ENCODE measurements at places on chromosomes 12 and 14. TPM values are rescaled to one million over a fixed set of nuclear protein-coding genes. Genes with fewer than 3 reads are reported as not detected.

The ETFBKMT gene
- 2.1 TPM for total RNA-seq

The RNU4-1 gene
- total RNA-seq = 3,645 TPM

The MANSC4 gene
- not detected for total RNA-seq

The CLEC6A gene
- not detected for total RNA-seq

The CIROP gene
- not detected for total RNA-seq

The EPYC gene
- not detected for total RNA-seq

The CCDC38 gene
- not detected for total RNA-seq

The CATSPERB gene
- total RNA-seq = 2.6 TPM

The AJUBA gene
- 211 TPM for total RNA-seq

The C2CD5 gene
- 44.6 TPM for total RNA-seq

The SLC8A3 gene
- not detected for total RNA-seq

The USP30 gene
- total RNA-seq = 11.9 TPM

The PLA2G1B gene
- not detected for total RNA-seq

DNA sequence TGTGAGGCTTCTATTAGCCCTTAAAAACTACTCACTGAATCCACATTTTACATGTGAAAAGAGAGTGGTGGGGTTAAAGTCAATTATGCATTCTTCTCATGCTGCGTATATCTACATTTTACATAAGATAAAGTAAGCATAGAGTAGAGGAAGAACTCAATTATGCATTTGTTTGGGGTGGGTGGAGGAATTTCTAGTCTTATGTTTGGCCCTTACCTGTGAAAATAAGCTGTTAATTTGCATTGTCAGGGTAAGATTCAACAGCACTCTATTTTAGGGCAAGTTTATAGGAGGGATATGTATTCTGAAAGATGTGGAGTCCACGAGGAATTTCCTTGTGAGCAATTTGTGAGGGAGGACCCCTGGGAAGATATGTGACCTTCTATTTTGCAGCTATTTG, 30.9 kb upstream of the CAPRIN2 start:
- DNase-seq = no peak

DNA sequence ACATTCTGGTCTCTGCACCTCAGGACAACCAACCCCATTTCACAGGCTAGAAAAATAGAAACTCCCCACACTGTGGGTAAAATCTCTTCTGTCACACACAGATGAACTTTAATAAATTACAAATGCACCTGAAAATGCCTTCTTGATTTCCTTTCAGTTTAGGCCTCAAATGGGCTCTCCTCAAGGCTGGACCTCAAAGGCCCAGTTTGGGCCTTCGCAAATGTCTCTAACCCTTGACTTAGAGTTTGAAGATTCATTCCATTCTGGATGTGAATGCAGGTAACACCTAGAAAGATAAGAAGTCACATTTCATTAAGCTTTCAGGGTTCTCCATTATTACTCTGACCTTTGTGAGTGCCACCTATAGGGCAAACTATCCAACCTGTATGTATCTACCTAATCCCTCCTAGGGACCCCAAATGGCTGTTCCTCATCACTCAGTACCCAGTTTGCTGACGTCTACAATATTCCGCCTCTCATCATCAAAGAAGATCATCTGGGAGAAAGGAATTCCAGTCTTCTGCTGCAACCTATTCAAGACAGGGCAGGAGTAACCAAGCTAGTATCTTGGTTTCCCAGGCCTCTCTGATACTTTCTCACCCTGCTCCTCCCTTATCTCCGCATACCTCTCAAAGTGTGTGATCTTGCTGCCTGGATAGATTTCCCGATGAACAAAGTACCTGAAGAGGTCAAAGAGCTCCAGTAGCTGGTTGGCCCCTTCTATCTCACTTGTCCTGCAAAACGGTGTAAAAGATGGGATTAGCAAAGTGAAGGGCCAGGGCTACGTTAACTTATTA, 776 bp upstream of the CHMP4A start:
- no peak for DNase-seq

DNA sequence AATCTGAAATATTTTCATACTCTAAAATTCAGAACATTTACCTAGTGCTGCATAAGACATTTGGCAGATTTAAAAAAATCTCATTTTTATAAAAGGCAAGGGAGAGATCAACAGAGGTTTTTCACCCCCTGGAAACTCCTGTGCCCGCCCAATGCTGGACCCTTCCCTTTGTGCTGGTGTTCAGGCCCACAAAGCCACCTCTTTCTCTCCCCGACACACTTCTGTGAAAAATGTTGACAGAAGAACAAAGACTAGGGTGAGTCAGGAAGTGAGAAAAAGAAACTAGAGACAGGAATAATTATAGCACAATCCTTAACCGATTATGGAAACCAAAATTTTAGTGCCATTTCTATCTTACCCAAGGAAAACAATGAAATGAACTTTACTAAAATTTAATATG, 197.7 kb upstream of the STXBP6 start:
- no peak for DNase-seq

DNA sequence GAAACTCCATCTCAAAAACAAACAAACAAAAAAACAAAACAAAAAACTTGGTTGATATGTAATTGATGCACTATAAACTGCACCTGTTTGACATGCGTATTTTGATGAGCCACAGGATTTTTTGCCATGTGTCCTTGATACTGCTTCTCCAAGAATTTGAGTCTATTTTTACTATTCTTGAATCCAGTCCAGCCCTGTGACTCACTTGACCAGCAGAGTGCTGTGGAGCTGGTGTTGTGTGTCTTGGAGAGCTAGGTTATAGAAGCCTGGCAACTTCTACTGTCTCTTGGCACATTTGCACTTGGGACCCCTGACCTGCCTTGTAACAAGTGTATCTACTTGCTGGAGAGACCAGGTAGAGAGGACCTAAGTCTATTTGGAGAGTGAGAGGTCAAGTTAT, 52.0 kb downstream of the KLRG1 start:
- no peak for DNase-seq

- DNase-seq = no peak
These were observed 64.9 kb downstream of the MIPOL1 start for GRCh38 chr14:37262649-37263048.

- DNase-seq = no peak
These were observed 21.5 kb downstream of the EP400 start for GRCh38 chr12:131971226-131971625.

DNA sequence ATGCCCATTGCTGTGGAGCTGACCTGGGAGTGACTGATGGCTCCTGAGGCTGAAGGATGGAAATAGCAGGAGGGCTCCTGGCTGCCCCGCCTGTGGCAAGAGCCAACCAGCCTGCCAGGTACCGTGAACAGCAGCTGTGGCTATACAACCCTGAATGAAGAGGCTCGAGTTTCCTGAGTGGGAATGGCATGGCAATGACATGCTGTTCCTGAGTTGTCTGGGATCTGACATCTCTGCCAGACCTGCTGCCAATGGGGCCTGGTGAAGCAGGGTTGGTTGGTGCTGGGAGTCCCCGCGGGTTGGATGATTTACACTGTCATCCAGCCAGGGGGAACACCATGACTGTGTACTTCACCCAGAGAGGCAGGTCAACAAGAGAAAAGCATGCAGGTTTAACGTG, 31.8 kb upstream of the LRRC10 start:
- DNase-seq = no peak

DNA sequence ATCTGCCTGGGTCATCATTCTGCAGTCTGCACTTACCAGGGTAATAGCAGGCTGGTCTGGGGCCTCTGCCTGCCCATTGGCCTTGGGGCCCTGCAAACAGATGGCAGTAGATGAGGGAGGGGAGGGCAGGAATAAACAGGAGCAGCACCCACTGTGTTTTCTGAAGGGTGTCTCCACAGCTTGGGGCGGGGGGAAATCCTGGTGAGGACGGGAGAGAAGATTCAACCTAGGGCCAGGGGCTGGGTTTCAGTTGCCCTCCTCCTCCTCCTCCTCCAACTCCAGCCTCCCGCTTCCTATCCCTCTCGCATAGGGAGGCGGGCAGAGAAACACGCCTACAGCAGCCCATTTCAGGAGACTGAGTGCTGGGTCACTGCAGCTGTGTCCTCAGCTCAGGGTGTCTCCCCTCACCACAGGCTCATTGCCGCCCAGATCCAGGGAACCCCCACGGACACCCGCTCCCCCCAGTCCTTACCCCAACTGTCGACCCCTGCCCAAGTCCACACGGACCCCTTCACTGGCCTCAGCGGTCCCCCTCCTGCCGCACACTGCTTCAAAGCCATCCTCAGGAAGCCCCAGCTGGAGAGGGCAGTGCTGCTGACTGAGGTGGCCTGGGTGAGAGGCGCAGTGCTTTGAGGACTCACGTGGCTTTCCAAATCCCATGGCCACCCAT, 9.1 kb upstream of the KRT80 start:
- DNase-seq = no peak

DNA sequence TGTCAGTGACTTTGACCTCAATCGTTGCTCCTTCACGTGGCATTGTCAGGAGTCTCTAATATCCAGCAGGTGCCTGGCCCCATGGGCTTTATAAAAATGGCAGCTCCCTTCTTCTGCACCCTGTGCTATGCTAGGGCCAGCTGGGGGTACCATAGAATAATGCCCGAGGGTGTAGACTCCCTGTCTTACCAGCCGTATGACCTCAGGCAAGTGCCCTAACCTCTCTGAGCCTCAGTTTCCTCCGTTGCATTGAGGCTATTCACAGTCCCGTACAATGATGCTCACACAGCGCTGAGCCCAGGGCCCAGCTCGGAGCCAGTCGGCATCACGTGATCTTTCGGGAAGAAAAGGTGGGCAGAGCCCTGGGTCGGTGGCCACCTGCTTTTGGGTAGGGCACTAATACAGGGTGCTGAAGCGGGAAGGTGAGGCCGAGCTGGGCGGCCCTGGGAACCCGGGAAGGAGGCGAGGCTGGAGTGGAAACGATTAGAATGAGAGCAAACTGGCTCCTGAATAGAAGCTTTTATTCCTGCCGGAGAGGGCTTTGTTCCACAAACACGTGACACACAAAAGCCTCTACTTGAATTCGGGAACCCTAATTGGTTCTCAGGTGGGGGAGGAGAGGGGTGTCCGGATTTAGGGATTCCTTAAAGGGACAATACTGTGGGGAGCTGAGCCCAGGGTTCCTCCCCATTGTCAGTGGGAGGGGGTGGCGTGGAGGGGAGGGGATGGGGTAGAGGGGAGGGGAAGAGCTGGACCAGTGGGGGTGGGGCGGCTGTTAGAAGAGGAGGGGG, 19.9 kb upstream of the MSI1 start:
- DNase-seq = no peak

- DNase-seq = peak; percentile 30
These were observed 419 bp upstream of the ATXN7L3B start for GRCh38 chr12:74537126-74537706.

- DNase-seq = no peak
These were observed 60.9 kb upstream of the FBRSL1 start for GRCh38 chr12:132428936-132429601.

GRCh38 chr12:32997471-32997870, 100.9 kb upstream of the PKP2 start:
- no peak for DNase-seq

DNA sequence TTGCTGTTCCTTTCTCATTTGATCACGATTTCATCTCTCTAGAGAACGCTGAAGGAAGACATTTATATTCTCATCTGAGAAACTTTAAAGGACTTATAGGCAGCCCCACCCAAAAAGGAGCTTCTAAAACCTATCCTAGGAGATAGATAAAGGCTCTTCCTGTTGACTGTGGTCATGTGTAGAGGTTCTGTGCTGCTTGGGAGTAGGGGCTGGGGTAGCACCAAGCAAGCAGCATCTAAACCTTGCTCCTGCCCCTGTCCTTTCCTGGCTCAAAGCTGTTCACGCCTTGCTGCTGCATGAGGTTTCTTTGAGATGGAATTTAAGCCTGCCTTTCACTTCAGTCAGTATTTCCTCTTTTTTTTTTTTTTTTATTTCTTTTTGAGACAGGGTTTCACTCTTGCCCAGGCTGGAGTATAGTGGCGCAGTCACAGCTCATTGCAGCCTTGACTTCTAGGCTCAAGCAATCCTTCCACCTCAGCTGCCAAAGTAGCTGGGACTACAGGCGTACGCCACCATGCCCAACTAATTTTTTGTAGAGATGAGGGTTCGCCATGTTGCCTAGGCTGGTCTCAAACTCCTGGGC, 41.4 kb downstream of the RAB35 start:
- no peak for DNase-seq

DNA sequence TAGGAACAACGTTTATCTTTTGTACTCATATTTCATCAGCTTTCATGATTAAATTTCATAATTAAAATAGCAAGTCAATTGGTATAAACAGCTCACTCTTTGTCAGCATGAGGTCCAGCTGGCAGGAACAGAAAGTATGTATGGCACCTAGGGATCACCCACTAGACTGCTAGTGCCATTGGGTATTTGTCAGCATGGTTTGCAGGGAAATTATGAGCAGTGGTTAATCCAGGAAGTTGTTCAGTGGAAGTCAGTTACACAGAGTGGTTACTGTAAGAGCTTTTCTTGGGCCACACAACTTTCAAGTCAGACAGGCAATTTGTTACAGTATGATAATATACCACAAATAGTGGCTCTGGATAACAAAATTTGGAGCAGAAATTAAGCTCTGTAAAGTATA, 340.3 kb upstream of the RGS6 start:
- no peak for DNase-seq

- no peak for DNase-seq
These were observed 115.2 kb upstream of the PELI2 start for GRCh38 chr14:56002876-56003625.

DNA sequence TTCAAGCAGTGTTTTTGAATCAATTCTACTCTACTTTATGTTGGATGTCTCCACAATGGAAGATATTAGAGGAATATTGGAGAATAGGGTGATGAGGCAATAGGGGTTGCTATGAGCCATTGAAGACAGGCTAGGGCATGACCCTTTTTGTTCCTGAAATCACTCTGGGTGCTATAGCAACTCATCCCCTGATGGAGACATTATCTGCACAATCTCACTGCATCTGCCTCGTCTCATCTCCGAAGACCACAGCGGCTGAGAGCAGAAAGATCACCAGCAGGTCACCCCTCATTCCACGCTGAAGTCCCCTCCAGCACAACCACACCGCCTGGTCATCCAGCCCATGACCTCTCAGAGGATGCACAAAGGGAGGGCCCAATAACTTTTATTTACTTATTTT, 150.4 kb upstream of the TMEM132C start:
- no peak for DNase-seq

DNA sequence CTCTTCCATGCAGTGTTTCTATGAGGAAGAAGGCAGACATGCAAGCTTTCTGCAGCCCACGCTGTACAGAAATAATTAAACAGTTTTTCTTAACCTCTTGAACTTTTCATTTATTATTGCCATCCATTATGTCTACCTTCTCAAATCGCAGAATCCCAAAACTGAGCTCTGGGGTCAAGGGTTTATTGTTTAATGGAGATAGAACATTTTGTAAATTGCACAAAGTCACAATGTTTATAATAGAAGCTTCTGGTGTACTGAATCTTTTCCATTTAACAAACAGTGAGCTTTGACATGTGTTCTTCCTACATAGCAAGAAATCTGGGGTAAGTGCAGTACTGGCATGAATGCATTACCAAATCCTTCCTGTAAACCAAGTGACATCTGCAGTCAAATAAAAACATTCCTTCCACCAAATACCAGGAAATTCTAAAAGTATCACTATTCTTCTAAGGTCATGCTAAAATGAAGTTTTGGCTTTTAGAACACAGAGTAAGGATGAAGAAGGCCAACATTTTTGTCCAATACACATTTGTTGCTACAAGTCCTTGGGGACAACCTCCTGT, 385.3 kb upstream of the DDHD1 start:
- no peak for DNase-seq
